T-helper 9 cell (primary cell): ENCODE measurements at places on chromosomes 6 and 20.

GRCh38 chr20:62333820-62334595 is 31.2 kb downstream of the ADRM1 start:
- no peak for DNase-seq

DNA sequence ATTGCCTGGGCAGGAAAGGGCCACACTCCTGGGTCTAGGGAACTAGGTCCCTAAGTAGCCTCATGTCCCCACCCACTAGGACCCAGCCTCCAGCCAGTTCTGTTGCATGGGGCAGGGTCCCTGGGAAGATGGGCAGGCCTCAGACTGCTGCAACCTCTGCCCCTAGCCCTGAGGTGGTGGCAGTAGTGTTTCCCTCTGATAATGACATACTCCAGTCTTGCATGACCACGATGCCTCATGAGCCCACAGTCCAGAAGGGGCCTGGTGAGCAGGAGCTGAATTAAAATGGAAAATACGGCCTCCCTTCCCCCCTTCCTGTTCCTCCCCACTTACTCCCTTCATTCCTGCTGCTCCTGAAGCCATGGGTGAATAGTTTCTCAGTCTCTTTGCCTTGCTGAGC is 36.0 kb upstream of the SCRT2 start:
- no peak for DNase-seq

- no peak for DNase-seq
Observed at GRCh38 chr6:72822691-72823090, 200.8 kb downstream of the KCNQ5 start.

- DNase-seq = no peak
Observed at GRCh38 chr20:53085720-53086119, 113.6 kb downstream of the TSHZ2 start.

GRCh38 chr20:11302436-11302835 is 615.3 kb upstream of the BTBD3 start:
- DNase-seq = no peak

GRCh38 chr20:38937978-38938473 is 11.8 kb downstream of the FAM83D start:
- DNase-seq = no peak

- no peak for DNase-seq
Observed at GRCh38 chr6:41626917-41627316, 11.4 kb upstream of the MDFI start.
